Activated naive CD4-positive, alpha-beta T cell treated with Interleukin-2 at 50 U/mL for 16 hours (primary cell): ENCODE measurements at places on chromosomes 5 and 9.

DNA sequence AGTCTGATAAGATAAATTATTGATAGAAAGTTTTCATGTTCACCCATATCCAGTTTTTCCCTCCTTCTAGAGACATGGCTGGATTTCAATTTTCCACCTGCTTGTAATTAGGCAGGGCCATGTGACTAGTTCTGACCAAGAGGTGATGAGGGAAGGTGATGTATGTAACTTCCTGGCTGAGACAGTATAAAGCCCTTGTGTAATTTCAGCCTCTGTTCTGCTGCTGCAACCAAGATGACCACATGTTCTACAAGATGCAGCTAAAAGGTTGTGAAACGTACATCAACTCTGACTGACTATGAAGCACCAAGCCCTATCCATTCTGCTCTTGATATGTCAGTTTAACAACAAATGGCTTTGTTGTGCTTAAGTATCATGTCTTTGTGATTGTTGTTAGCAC, 376.5 kb upstream of the DAB2 start:
- no peak for DNase-seq

DNA sequence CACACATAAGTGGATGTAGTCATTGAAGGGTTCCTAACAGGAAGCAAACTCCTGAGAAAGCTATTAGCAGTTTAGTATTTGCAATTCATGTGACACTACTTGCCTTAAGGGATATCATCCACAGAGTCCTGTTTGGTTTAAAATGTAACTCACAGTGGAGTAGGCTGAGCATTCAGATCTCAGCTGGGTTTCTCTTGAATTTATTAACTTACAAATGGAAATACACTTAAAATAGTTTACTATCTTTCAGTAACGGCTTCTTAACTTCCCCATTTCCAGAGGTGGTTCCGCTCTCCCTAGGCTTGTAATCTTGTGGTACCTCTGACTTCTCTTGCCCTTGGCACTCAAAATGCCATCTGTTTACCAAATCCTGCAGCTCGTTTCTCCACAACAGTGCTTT, 660.7 kb upstream of the ADAMTS16 start:
- DNase-seq, result no peak

GRCh38 chr9:125681086-125681622, 25.9 kb downstream of the MAPKAP1 start:
- DNase-seq, result no peak

GRCh38 chr9:86724529-86724928, 222.8 kb downstream of the GAS1 start:
- no peak for DNase-seq

DNA sequence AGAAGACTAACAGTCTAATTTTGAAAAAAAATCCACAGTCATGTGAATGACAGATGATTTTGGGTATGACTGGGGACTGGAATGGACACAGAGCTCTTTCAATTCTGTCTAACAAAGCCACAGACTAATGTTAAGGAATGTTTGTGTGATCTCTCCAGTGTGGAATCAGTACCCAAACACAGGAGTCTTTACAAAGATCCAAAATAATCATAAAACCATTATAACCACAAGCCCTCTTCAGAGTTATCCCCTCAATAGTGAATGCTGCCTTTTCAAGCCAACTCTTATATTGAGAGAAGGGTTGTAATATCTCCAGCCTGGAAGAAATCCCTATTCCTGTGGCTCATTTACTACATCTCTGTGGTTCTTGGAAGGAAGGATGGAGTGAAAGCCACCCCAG, 552.0 kb upstream of the CLINT1 start:
- no peak for DNase-seq

GRCh38 chr9:129436751-129437625, 183.9 kb downstream of the C9orf50 start:
- DNase-seq, result peak; percentile 38

DNA sequence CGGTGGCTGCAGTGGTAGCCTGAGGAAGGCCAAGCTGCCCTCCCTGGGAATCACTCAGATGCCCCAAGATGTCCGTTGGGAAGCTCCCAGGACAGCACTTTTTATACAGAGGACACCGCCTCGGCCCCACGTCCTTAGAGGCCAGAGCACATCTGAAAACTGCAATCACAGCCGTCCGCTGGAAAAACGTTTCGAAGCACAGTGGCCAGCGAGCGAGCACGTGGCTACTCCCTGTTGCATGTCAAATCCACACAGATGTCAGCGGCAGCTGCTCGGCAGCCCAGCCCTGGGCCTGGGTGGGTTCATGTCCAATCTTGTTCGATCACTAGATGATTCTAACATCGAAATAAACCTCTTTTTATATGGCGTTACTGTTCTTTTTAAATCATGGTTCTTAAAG, 8.9 kb downstream of the PPP1R26 start:
- DNase-seq, result no peak

DNA sequence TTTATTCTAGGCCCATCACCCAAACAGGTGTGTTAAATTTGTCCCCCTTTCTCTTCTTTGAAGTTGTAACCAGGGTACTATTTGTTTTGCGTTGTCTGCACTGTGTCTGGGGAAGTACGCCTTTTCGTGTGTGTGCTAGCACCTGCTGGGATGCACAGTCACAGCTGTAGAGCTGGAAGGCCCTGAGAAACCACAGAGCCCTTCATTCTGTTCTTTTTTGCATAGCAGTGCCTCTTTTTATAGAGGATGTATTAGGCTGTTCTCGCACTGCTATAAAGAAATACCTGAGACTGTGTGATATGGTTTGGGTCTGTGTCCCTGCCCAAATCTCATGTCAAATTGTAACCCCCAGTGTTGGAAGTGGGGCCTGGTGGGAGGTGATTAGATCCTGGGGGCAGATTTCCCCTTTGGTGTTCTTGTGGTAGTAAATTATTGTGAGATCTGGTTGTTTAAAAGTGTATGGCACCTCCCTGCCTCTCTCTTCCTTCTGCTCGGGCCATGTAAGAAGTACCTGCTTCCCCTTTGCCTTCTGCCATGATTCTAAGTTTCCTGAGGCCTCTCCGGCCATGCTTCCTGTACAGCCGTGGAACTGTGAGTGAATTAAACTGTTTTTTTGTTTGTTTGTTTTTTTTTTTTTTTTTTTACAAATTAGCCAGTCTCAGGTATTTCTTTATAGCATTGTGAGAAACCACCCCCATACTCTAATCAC, 14.0 kb downstream of the SEC61B start:
- DNase-seq, result no peak

DNA sequence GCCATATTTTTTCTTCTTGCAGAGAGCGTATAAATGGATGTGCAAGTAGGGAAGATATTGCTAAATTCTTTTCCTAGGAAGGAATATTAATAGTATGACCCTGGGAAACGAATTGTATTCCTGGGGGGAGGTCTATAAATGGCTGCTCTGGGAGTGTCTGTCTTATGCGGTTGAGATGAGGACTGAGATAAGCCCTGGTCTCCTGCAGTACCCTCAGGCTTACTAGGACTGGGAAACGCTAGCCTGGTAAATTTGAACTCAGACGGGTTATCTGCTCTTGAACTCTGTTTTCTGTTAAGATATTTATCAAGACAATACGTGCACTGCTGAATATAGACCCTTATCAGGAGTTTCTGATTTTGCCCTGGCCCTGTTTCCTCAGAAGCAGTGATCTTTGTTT, 1126.4 kb upstream of the C9orf72 start:
- DNase-seq, result no peak

- no peak for DNase-seq
Observed at GRCh38 chr5:176360894-176361436, 599 bp downstream of the KIAA1191 start.

DNA sequence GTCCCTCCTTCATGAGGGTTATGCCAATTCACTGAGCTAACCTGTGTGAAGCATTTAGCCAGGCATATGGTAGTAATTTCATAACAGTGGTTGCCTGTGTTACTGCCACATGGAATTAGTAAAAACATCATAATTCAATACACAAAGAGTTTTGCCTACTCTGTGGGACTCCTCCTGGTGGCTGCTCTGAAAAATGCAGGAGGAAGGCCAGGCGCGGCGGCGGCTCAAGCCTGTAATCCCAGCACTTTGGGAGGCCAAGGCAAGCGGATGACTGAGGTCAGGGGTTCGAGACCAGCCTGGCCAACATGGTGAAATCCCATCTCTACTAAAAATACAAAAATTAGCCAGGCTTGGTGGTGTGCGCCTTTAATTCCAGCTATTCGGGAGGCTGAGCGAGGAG, 547.3 kb downstream of the CDK5RAP2 start:
- no peak for DNase-seq

DNA sequence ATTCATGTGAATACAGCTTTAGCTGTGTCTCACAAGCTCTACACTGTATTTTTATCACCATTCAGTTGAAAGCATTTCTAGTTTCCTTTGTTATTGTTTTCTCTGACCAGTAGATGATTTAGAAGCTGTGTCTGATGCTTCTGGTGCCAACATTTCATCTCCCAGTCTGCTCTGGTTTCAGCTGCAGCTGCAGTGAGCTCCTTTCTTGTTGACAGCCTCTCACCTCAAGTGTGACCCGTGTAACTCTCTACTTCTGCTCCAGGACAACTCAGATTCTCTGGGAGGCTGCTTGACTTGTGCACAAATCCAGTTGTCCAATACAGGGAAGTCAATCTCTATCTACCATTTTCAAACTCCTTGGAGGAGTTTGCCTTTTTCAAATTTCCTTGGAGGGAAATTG, 504.8 kb downstream of the DIRAS2 start:
- no peak for DNase-seq

GRCh38 chr9:82342046-82342445, 353.5 kb downstream of the SPATA31D1 start:
- no peak for DNase-seq

GRCh38 chr5:127615916-127616315, 33.0 kb upstream of the CTXN3 start:
- no peak for DNase-seq

DNA sequence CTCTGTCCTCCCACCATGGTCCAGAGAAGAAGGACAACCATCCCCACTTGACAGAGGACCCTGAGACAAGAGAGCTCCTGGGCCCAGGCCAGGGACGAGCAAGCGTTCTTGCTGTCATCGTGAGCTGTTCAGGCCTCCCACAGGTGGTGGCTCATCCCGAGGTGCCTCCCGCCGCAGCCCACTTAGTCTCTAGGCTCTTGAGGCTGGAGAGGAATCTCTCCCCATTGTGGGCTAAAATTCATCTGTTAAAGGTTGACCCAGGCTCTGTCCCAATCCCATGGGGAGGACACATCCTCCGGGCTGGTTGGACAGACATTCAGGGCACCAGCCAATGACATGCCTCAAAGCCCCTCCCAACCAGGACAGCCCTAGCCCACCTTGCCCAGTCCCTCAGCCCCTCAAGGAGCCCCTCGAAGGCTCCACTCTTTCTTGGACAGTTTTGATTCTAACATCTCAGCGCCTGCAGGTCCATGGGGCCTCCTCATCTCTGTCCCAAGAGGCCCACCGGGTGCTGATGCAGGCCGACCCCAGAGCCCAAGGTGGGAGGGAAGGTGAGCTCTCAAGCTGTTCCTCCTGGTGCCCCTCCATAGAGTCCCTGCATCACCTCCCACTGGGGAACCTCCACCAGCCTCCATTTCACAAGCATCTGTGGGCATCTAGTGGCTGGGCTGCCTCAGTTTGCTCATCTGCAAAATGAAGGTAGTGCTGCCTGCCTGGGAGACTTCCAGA, 52.9 kb downstream of the BARX1 start:
- no peak for DNase-seq

DNA sequence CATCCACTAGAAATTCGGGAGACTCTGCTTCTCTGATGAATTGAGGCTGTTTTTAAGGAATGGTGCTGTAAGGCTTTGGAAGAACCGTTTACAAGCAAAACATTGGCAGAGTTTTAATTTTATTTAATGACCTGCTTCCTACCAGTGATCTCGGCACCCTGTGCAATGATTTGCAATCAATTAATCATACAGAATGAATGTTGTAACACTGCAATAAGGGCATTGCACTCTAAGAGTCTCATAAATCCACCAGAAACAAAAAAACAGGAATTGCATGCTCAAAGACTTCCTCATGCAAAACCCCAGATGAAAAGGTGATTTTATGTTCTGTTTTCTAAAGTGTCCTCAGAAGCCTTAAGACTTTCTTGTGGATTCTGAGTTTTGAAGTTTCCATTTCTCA, 295.7 kb downstream of the ARHGEF28 start:
- DNase-seq, result no peak

DNA sequence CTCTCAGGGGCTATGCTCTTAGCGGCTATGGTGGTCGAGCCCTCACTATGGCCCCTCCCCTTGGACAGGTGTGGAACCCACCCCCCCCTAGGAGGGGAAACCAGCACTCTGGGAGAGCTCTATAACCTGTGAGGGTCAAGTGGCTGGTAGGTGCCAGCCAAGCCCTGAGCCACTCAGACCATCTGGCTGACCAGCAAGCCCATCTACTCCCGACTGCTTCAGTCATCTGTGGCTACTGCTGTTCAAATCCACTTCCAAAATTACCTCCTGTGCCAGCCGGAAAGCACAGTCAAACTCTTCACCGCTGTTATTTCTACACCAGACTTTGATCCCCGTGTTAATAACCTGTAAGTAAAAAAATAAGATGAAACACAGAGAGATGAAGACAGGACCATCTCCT, 28.5 kb downstream of the NSUN2 start:
- no peak for DNase-seq

- DNase-seq, result no peak
Observed at GRCh38 chr5:180111273-180112002, 39.9 kb upstream of the RNF130 start.

DNA sequence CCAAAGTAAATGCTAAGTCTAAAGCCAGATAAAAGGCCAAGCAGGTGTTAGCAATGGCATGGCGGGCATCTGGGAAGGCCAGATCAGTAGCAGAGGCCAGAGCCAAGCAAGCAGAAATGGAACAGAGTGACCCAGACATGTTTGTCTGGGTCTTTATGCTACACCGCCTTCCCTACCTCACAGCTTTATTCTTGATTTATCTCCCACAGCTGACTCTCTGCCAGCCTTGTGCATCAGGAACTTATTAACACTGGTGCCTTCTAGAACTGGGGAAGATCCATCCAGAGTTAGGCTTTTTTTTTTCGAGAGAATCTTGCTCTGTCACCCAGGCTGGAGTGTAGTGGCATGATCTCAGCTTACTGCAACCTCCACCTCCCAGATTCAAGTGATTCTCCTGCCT, 112.5 kb upstream of the SLC44A1 start:
- DNase-seq, result no peak

DNA sequence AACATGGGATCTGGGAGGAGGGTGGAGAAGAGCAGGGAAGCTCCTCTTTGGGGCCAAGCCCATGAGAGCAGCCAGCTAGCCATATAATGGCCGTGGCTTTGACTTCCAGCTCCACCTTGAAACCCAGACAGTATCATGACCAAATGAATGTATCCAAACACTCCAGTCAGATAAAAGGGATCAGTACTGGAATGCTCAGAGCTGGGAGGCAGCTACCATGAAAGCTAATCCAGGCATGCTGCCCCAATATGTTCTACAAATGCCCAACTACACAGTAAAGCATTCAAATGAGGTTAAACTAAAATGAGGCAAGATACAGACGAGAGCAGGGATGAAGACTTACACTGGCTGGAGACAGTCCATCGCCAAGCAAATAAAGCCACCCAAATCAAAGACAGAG, 69.4 kb downstream of the FRMD3 start:
- DNase-seq, result no peak

DNA sequence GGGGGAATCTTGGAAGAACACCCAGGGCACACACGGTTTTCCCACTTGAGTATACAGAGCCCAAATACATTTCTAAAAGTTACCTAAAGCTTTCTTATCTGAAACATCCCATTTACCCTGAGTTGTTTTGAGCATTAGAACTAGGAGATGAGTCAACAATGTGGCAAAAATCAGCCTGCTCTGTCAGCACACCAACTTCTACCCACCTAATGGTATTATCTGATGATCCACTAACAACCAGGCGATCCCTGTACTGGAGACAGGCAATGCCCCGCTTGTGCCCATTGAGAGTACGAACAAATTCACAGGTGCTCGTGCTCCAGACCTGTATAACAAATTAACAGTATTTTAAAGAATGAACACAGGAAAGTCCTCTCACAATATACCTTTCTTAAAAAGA, 87.0 kb downstream of the SMIM23 start:
- no peak for DNase-seq
